Cortex of kidney (tissue), 1 donor: ENCODE measurements at places on chromosomes 4 and X.

DNA sequence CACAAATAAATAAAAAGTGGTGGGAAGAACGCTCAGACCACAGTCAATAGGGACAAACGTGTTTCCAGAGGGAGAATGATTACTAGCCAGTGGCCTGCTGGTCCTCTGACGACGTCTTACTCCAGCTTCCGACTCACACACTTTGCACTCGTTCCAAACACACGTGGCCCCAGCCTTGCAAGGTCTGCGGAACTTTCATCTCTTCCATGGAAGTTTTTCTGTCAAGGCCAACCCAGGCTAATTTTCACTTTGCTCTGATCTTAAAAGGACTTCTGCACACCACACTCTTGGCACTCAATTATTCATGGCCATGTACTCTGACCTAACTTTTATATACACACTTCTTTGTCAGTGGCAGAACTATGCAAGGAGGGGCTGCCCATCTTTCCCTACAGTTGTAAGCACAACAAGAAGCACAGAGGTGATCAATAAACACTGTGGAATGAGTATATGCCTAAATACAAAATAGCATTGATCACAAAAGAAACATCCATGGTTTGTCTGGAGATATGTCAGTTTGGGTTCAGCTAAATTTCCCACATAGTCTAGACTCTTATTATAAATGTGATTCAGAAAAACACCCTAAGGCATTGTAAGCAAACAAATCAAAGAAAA is 69.4 kb downstream of the STX18 start:
- DNase-seq = no peak

- no peak for DNase-seq
Observed at GRCh38 chr4:145909281-145909715, 29.3 kb downstream of the ZNF827 start.

GRCh38 chr4:108559068-108559793 is 61.1 kb upstream of the RPL34 start:
- DNase-seq = no peak

DNA sequence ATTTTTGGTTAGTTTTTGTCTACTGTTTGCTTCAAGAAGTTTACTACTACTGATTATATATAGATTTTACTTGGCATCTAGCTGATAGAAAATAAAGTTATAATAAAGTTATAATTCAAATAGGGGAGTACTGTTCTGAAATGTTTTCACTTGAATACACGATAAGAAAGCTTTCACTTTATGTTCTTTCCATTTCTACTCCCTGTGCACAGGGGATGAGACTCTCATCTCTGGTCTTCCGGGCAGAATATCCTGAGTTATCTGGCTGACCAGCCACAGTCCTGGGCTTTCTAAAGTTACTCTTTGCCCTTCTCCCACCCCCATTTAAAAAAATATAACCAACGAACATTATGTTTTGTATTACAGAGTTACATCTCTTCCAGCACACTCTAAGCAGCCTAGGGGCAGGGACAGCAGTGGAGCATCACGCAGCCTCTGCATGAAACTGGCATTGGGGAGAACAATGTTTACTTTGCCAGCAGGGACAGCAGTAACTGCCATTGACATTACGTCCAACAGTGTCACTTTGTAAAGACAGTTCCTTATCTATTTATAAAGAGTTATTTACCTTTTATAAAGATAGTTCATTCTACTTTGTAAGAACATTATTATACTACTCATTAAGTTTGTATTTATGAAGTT is 64.3 kb downstream of the METTL14 start:
- DNase-seq = no peak

GRCh38 chrX:40843643-40844042 is 108.3 kb upstream of the MED14 start:
- DNase-seq = no peak

- no peak for DNase-seq
Observed at GRCh38 chr4:185772391-185773093, 39.5 kb downstream of the SORBS2 start.

GRCh38 chrX:77742788-77743476 is 43.1 kb downstream of the ATRX start:
- DNase-seq = no peak

DNA sequence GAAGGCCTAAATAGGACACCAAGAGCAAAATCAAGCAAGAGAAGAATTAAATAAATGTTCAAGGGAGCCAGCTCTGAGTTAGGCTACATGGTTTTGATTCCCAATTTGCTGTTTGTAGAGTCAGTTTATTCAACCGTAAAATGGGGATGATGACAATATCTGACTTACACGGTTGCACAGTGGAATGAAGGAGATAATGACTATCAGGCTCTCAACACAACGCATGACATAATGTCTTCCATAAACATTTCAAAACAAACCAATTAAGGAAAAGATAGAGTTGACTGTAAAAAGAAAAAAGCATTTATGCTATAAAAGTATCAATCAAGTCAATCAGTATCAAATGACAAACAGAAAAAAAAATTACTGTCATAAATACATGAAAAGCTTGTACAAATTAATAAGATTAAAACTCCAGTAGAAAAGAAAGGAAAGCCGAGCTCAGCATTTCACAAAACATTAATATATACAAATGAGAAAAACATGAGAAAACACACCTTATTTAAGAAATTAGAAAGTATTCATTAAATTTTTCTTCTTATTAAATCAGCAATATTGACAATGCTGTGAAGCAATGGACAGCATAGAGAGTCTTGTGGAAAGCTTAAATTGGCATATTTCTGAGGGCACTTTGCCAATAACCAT is 179.0 kb downstream of the SCFD2 start:
- no peak for DNase-seq

- no peak for DNase-seq
Observed at GRCh38 chrX:111322231-111322855, 52.1 kb upstream of the CAPN6 start.

DNA sequence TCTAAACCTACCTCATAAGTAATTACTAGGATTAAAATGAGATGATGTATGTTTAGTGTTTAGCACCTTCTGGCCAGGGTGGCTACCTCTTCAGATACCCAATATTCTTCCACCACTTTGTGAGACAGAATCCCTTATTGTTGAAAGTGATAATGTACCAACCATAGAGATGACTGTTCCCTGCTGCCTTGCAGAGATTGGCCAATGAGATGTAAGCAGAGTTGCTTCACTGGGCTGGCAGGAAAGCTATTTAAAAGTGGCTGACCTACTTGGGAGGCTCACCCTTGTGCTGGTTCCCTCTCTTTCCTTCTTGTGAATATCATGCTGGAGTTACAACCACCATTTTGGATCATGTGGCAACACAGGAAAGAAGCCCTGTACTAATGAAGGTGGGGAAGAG is 58.9 kb downstream of the TMEM154 start:
- no peak for DNase-seq

GRCh38 chrX:17494216-17494615 is 119.2 kb downstream of the NHS start:
- DNase-seq = no peak

- DNase-seq = no peak
Observed at GRCh38 chr4:4433941-4434340, 47.0 kb downstream of the NSG1 start.

- no peak for DNase-seq
Observed at GRCh38 chr4:156999175-156999517, 27.5 kb upstream of the PDGFC start.

DNA sequence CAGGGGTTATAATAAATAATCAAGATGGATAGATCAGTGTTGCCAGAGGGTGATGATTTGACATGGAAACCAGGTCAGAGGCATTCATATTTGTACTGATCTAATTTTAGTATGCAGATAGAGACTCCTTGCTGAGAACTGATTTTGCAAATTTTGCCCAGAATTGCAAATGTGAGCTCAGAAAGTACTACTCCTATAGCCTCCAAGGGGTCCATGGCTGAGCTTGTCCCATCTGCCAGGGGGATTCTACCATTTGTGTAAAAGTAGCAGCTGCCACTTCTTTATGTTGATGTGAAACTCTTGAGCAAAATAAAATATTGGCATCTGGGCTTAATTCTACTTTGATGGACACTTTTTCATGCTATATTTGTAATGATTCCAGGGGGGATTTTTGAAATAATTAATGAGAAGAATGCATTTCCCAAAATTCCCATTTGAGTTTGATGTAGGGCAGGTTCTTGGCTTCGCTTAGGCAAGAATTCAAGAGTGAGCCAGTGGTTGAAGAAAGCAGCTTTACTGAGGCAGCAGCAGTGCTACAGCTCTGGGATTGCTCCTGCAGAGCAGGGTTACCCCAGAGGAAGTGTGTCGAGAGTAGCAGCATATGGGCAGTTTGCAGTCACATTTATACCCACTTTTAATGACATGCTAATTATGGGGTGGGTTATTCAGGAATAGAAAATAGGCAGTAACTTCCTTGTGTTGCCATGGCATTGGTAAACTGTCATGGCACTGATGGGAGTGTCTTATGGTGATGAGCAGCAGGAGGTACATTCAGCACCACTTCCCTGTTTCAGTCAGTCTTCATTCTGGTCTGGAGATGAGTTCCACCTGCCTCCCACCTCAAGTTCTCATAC is 38.7 kb upstream of the DCLK2 start:
- DNase-seq = no peak

- no peak for DNase-seq
Observed at GRCh38 chrX:100478714-100479306, 68.7 kb upstream of the PCDH19 start.

DNA sequence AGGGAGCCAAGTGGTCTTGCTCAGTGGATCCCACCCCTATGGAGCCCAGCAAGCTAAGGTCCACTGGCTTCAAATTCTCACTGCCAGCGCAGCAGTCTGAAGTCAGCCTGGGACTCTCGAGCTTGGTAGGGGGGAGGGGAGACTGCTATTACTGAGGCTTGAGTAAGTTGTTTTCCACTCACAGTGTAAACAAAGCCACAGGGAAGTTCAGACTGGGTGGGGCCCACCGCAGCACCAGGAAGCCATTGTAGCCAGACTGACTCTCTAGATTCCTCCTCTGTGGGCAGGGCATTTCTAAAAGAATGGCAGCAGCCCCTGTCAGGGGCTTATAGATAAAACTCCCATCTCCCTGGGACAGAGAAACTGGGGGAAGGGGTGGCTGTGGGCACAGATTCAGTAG is 721.0 kb upstream of the NDST4 start:
- no peak for DNase-seq

- no peak for DNase-seq
Observed at GRCh38 chr4:145154573-145154972, 25.8 kb downstream of the OTUD4 start.
